Subcutaneous preadipocyte (primary cell): ENCODE measurements at places on chromosomes 12 and 14. TPM values are rescaled to one million over a fixed set of nuclear protein-coding genes. Genes with fewer than 3 reads are reported as not detected.

Gene ZC2HC1C
- total RNA-seq = 0.98 and 1.8 TPM in 2 replicates

Gene TAS2R9
- total RNA-seq = 0.20 TPM in 1 of 2 replicates, not detected in the other

Gene CCDC38
- total RNA-seq = not detected in 2 replicates

Gene RNF212B
- total RNA-seq = not detected in 2 replicates
